Stimulated activated CD4-positive, alpha-beta T cell treated with anti-CD3 and anti-CD28 coated beads, Interleukin-1b, Interleukin-23, amount 100 ng/mL, for 1 hour (primary cell): ENCODE measurements at places on chromosomes 13 and 19.

GRCh38 chr13:52348071-52348470 lies 57.9 kb downstream of the THSD1 start:
- DNase-seq = no peak

DNA sequence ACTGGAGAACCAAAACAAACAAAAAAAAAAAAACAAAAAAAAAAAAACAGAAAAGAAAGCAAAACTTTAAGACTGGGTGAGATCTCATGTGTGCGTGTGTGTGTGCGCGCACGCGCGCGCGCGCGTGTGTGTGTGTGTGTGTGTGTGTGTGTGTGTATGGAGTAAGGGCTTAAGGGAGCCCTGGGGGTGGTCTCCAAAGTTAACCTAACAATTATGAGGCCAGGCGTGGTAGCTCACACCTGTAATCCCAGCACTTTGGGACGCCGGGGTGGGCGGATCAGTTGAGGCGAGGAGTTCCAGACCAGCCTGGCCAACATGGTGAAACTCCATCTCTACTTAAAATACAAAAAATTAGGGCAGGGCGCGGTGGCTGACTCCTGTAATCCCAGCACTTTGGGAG lies 46.7 kb downstream of the CYP4F22 start:
- no peak for DNase-seq

DNA sequence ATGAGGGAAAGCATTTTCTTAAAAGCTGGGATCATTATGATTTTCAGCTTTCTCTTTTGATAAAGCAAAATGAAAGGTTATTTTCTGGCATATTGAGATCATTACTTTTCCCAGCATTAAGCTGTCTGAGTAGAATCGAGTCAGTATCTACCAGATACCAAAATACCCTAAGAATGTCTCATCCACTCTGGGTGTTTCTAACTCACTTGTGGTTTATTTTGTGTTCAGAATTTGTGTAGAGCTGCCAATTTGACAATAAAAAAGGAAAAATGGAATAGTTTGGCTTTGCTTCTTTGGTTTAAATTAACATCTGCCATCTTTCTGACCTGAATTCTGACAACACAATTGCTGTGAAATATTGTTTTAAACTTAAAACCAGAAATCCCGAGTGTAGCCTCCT lies 438.7 kb upstream of the ARGLU1 start:
- DNase-seq = no peak

GRCh38 chr13:74135326-74136083 lies 1.3 kb upstream of the KLF12 start:
- peak; percentile 28 for DNase-seq

DNA sequence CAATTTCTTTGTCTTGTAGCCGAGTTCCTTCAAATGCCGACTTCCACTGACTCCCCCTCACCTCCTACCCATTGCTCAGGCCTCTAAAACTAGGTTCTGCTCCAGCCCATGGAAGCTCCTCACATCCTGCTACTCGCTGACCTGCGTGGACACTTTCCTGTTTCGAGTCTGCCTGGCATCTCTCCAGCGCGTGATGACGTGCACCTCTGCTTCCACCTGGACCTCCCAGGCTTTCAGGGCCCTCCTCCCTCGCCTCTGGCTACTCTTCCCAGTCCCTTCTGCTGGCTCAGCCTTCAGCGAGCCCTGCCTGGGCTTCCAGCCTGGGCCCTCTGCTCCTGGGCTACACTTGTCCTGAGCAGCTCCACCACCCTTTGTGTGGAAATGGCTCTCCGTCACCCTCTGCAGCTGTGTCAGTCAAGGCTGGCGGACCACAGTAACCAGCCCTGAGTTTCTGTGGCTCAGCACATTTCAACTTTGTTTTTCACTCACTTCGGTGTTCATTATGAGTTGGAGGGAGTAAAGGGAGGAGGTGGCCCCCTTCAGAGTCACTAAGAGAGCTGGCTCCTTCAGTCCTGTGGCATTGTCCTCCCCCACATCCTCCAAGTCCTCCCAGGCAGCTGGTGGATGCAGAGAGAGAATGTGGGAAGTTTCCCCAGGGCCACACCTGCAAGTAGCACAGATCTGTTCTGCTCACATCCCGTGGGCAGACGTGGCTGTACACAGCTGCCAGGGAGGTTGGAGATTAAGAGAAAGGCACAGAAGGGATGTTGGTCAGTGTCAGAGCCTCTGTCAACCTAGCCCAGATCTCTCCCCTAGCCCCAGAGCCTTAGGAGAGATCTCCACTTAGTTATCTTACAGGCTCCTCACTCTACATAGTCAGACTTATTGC lies 49.4 kb downstream of the SERP2 start:
- DNase-seq = no peak

DNA sequence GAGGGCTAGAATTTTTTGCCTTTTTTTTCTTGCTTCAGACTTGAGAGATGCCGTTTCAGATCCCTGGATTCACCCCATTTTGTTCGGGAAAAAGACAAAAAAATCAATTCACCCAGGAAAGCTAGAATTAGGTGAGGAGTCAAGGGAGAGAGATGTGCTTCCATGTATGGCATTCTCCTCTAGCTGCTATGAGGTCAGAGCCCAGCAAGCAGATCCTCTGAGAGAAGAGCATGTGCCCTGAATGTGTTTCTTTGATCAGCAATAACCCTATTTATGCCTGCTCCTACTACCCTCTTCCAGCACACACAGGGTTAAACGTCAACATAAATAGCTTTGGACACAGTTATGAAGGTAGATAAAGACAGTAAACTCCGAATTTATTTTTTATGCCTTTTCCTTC lies 53.6 kb downstream of the NDFIP2 start:
- no peak for DNase-seq

- DNase-seq = no peak
Measured at GRCh38 chr13:42878721-42879120, 97.3 kb downstream of the FAM216B start.

- no peak for DNase-seq
Measured at GRCh38 chr19:48354332-48354992, 9.3 kb downstream of the TMEM143 start.

DNA sequence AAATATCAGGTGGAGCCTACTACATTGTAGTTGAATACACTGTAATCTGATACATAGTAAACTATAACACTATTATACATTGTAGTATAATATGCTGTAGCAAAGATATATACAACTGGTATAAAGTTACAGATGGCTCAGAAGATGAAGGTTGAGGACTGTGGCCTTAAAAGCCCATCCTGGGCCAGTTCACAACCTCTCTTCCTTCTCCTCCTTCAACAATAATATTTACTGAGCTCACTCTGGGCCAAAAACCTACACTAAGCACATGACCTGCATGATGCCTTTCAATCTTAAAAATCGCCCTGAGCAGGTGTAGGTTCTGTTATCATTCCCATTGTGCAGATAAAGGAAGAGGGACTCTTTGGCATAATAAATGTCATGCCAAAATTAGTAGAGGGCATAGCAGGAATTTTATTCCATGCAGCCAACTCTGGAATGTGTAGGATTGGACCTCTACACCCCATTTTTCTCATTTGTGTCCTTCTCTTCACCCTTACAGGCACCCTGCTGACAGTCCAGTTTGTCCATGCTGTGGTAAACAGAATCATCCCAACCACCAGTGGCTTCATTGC lies 14.6 kb upstream of the SIN3B start:
- no peak for DNase-seq

DNA sequence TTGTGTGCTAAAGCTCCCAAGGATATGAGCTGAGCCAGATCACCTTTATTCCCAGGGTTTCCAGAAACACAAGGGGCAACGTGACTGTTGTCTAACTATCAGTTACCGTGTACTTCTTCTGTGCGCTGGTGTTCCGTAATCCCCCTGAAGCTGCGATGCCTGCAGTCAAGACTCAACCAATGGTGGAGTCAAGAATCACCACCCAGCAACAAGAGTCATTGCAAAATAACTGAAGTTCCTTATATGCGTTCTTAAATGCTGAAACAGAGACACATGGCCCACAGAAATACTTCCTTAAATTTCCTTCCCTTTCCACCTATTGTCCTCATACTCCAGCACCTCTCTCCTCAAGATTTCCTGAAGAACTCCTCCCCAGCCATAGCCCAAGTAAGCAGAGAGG lies 200.2 kb downstream of the KATNAL1 start:
- no peak for DNase-seq

- no peak for DNase-seq
Measured at GRCh38 chr13:110983241-110983640, 68.4 kb upstream of the ANKRD10 start.

GRCh38 chr13:88074794-88075510 lies 403.8 kb downstream of the SLITRK5 start:
- no peak for DNase-seq

DNA sequence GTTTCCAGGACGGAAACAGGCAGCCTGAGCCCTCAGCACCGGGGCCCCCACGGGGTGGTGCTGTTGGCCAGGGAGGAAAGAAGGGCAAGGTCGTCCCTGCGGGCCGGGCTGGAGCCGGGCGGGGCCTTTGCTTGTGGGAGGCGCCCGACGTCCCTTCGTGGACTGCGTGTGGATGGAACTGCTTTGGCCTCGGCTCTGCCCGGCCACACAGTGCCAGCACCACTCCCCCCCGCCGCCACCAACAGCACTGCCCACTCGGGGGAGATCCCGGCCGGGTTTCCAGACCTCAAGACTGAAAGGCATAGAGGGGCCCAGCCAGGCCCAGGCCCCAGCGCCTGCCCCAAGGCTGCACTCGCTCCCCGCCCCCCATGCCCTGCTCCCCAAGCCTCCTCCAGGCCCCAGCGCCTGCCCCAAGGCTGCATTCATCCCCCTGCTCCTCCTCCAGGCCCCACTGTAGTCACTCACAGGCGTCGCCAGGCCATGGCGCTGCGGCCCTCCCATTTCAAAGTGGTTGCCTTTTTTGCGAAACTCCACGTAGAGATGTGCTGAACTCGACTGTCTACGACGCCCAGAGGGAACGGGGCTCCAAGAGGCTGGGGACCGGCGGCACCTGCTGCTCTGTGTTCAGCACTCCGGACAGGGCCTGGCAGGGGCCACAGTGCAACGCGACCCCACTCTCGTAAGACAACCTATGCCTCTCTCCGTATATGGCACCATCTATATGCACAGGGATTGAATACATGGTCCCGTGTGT lies 22.5 kb downstream of the C13orf46 start:
- DNase-seq = peak; percentile 32

DNA sequence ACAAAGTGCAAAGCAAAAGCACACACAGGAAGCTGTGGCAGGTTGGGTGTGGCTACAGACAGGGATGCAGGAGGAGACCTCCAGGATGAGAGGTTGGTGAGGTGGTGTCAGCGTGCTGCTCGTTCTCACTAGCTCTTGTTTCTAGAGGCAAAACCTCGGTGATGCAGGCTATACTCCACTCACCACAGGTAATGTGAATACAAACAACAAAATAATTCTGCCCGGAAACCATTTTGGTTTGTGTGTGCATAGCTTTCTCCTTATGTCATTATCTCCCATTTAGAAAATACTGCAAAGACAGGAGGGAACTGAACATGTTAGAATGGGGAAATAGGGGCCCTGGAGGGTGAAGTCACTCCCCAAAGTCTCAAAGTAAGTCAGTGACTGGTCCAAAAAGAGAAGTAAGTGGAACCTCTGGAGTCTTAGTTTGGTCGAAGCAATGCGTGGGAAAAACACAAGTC lies 9.4 kb downstream of the LCP1 start:
- no peak for DNase-seq

DNA sequence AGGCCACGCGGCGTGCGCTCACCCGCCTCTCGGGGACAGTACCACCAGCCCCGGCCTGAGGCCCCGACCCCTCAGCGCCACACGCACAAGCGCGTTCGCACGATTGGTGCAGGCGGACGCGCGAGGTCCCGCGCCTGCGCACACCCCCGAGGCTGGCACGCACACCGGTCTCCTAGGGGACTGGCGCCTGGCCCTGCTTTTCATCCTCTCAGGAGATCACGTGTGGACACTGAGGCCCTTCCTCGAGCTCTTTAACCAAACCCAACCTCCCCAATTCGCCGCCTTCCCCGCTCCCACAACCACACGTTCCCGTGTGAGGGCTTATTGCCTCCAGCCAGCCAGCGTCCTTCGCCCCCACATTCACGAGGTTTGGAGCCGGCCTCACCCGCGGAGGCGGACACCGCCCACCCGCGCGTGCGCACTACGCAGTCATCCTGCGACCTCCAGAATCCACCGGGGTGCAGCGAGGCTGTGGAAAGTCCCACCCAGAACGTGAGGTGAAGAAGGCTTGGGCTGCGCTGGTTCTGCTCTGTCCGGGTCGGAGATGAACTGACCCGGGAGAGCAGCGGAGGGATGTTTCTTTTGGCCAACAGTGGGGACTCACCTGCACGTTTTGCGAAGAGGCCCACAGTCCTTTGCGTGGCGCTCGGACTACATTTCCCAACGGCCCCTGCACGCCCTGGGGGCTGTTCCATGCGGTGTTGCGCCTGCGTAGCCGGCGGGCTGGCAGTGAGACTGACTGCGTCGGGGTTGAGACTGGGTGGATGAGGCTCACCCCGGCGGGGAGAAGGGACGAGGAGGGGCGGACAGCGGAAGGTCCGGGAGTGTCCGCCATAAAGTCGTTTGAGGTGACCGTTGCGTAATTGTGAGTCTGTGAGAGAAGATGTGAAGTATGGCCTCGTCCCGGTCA lies 539 bp upstream of the ZNF667 start:
- no peak for DNase-seq

DNA sequence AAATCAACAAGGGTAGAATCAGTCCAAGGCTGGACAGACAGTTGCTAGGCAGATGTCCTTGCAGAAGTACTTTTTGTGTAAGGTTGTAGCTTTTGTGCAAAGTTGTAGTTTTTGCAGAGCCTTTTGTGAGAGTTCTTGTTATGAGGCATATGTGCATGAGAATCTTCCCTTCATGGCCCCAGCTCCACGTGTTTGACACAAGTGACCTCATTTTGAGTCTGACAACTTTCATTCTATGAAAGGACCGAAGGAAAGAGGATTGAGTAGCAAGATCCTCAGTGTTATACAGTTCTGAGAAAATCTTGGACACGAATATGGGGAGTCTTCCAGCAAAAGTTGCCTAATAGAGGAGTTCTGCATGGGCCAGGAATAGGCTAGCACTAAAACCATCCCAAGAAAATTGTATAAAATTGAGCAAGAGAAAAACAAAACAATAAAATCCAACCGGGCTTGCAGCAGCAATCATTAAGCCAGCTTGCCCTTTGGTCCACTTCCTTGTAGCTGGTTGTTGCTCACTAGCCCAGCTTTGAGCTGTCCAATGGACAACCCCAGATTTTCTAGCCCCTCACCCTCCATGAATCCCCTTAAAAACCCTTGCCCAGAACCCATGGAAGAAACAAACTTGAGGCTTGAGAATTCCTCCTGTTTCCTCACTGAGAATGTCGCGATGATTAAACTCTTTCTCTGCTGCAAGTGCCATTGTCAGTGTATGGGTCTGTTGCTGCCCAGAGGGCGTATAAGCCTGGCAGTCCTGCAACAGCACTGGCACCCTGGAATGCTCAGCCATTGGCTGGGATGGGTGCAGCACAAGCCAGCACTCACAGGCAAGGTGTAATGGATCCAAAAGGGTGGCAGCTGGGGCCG lies 6.5 kb downstream of the EPSTI1 start:
- no peak for DNase-seq

GRCh38 chr19:42325308-42325895 lies at the start of gene MEGF8:
Gene MEGF8, plus strand, starts transcription at chr19:42325635. Its CDS starts 609 bp downstream, at chr19:42326244.
- DNase-seq = peak; percentile 96
